Natural killer cell treated with Interleukin-12 subunit alpha and Interleukin-12 subunit beta and Interleukin-15 and Interleukin-18, amount 100 ng/mL, for 72 hours (primary cell): ENCODE measurements at places on chromosomes 16 and 17.

GRCh38 chr17:17860766-17861107 is 24.0 kb upstream of the SREBF1 start:
- no peak overlapping the region for H3K4me3 ChIP-seq
- H3K27me3 ChIP-seq, result no peaks in the 10 kb centered on the region

GRCh38 chr16:2237493-2238149 is 1.4 kb downstream of the DNASE1L2 start:
- no peak for DNase-seq
- no peak overlapping the region for H3K4me3 ChIP-seq
- H3K36me3 ChIP-seq, result no peaks in the 10 kb centered on the region

DNA sequence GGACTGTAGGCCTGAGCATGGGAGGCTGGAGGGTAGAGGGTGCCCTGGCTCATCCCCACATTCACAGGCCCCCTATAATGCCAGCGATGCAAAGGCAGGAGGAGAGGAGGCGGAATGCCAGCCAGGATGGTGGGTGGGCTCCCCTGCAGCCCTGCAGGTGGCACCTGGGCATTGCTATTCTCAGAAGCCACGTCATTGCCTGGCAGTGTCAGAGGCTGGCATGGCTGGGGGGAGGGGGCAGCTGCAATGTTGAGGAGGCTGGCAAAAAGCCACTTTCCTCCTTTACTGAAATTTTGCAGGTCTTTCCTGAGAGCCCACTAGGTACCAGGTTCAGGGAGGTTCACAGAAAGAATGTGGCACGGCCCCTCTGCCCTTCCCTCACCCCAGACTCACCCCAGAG is 36.2 kb downstream of the RAB11FIP4 start:
- H3K27ac ChIP-seq, result no peak overlapping the region
- H3K27me3 ChIP-seq, result peaks cover 7% of the 10 kb centered on the region
- H3K4me1 ChIP-seq, result no peaks in the 10 kb centered on the region
- no peak overlapping the region for H3K4me3 ChIP-seq
- no peak for DNase-seq

DNA sequence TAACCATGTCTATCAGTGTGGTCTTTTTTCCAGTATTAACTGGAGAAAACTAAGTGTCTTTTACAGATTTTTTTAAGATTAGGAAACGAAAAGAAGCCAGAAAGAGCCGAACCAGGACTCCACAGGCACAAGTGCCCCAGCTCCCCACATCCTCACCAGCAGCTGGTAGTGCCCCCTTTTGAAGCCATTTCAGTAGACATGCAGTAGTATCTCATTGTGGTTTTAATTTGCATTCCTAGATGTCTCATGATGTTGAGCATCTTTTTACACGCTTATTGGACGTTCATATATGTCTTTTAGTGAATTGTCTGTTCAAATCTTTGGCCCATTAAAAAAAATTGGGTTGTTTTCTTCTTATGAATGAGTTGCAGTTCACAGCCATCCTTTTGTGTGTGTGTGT is 4.8 kb upstream of the CMTM3 start:
- H3K36me3 ChIP-seq, result peaks cover 8% of the 10 kb centered on the region
- no peak for DNase-seq
- H3K4me3 ChIP-seq, result no peak overlapping the region
- no peak overlapping the region for H3K27ac ChIP-seq

- no peak overlapping the region for H3K4me3 ChIP-seq
- peaks cover 33% of the 10 kb centered on the region for H3K27me3 ChIP-seq
- no peaks in the 10 kb centered on the region for H3K4me1 ChIP-seq
These were observed 145.3 kb downstream of the IRF8 start for GRCh38 chr16:86044241-86044671.
